ENCODE measurements at places on chromosomes 2 and 18. TPM values are rescaled to one million over a fixed set of nuclear protein-coding genes. Genes with fewer than 3 reads are reported as not detected.

Gene KCNIP3
- 0.08 TPM for polyA plus RNA-seq

Gene HOXD3
- 3.3 TPM for polyA plus RNA-seq

Gene ARHGEF33
- 0.15 TPM for polyA plus RNA-seq

Gene PRKAG3
- polyA plus RNA-seq: not detected

Gene NAT8
- polyA plus RNA-seq: 0.19 TPM

Gene ARPC2
- polyA plus RNA-seq: 417 TPM

Gene C1QL2
- polyA plus RNA-seq: not detected

Gene CRACDL
- polyA plus RNA-seq: 1.6 TPM

Gene POU3F3
- polyA plus RNA-seq: not detected

- DNase-seq: no peak
Measured at GRCh38 chr2:212692466-212692865, 153.9 kb upstream of the ERBB4 start.

GRCh38 chr2:134277223-134277622 lies 23.4 kb downstream of the MGAT5 start:
- no peak for DNase-seq

GRCh38 chr2:126930970-126931590 lies 32.4 kb downstream of the TEX51 start:
- no peak for DNase-seq

GRCh38 chr2:164739966-164740365 lies 101.7 kb downstream of the COBLL1 start:
- peak; percentile 81 for DNase-seq

GRCh38 chr2:150464270-150464669 lies 23.2 kb downstream of the RND3 start:
- peak; percentile 83 for DNase-seq

DNA sequence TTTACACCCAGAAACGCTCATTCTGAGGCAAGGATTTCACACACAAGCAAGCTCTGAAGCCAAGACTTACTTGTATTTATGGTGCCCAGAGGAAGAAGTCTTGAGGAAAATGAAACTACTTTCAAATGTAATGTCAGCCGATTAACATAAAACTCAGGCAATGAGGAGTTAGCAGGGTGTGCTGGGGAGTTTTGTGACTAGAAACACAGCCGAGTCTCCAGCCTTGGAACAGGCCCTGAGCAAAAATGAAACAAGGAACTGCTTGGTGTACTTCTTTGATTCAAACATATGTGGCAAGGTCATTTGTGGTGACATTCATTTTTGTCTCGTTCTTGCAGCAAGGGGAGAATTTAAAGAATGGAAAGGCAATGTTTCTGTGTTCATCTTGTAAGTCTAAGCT lies 4.5 kb downstream of the DYTN start:
- DNase-seq: no peak

- no peak for DNase-seq
Measured at GRCh38 chr2:239758279-239758877, 266.8 kb downstream of the NDUFA10 start.

GRCh38 chr2:147223119-147223518 lies 621.7 kb upstream of the ACVR2A start:
- no peak for DNase-seq

- DNase-seq: no peak
Measured at GRCh38 chr2:16687955-16688354, 22.3 kb upstream of the CYRIA start.

All from endothelial cell of umbilical vein (primary cell).